ACHN (cell line): ENCODE measurements at places on chromosomes 1 and 21.

GRCh38 chr1:209662879-209663327 lies 10.7 kb upstream of the LAMB3 start:
- DNase-seq, result no peak

DNA sequence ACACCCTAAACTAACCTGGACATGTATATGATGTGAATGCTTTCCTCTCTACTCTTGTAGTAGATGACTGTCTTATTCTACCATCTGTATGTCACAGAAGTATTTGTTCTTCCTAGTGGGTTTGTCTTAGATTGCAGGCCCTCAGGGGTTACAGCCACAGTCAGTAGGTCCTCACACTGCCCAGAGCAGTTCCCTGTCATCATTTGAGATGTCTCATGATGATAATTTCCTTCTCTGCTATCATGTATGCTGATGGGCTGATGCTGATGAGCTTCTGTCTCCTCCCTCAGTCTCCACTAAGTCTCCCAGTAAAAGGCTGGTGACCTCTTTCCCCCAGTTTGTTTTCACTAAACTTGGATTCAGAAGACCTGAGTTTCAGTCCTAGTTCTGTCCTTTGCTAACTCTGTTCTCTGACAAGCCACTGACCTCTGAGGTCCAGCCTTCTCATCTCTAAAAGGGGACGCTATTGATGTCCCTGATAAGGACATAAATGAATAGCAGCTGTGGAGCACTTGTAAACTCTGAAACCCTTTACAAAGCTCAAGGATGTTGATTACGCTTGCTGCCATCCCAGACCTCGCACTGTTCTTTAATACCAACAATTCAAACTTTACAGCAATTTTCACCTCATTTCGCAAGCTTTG lies 3.1 kb upstream of the ETV3 start:
- DNase-seq, result no peak

- peak; percentile 13 for DNase-seq
These were observed at the start of gene RIIAD1 for GRCh38 chr1:151720974-151721787. TSS of gene RIIAD1 (plus strand) at chr1:151721522. CDS start at chr1:151721537, 15 bp downstream.

GRCh38 chr1:10693152-10693496 lies 103.3 kb downstream of the CASZ1 start:
- no peak for DNase-seq

- DNase-seq, result no peak
These were observed 698.6 kb upstream of the B3GALT2 start for GRCh38 chr1:193884848-193885558.

- DNase-seq, result no peak
These were observed 54.0 kb downstream of the RPAP2 start for GRCh38 chr1:92352856-92353255.

GRCh38 chr1:178345807-178346206 lies 151.0 kb downstream of the CLEC20A start:
- no peak for DNase-seq

GRCh38 chr1:167849666-167850065 lies 64.3 kb downstream of the ADCY10 start:
- no peak for DNase-seq

- DNase-seq, result no peak
These were observed 2.2 kb upstream of the PTPN7 start for GRCh38 chr1:202162418-202163280.

DNA sequence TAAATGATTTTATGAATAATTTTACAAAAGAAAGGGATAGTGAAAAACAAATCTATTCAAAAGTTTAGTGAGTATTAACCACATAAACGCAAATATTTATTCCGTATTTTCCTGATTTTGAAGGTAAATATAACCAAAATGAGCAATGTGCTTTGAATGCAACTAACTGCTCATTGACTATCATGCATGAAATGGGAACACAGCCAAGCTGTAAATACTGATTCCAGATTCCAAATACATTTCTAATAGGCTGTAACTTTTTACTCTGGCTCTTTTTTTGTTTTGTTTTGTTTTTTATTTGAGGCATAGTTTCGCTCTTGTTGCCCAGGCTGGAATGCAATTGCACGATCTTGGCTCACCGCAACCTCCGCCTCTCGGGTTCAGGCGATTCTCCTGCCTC lies 41.8 kb downstream of the SELENOF start:
- DNase-seq, result no peak

DNA sequence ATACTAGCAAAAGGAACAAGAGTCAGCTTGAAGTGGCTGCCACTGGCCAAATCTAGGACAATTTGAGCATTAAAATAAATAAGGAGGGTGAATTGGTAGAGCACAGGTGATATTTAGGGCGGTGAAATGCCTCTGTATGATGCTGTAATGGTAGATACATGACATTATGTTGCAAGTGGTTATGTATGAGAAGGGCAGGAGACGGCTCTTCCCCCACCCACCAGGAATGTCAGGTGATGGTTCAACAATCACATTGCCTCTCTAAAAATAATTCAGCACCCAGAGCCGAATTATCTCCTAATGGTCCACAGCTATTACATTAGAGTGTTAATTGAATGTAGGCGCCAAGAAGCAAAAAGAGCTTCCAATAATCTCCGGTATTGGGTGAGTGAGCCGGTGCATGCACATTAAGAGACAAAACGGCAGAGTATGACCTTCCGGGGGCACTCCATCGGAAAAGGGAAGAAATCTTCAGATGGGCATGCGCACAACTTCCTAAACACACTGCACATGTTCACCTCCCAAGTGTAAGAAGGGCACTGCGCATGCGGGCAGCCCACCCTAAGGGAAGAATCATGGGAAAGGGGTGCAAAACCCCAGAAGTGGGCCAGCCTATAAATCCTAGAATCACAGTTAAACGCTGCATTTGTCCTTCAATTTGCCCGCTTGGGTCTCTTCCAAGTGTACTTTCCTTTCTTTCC lies 6.8 kb upstream of the IFNAR1 start:
- DNase-seq, result no peak

DNA sequence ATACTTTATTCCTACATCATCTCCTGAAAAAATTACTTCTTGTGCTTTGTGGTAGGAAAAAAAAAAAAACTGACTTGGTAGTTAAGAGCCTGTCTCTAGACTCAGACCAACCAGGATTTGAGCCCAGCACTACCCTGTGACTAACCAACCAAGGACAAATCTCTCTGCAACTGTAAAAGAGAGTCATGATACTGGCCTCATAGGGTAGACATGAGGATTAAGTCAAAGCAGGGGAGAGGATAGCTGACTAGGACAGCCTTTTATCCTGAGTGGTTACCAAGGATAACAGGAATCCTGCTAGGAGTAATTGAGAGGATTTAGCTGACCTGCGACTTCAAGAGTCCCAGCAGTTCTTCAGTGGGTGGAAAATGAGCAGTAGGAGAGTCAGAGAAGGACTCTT lies 112.8 kb downstream of the C1orf21 start:
- DNase-seq, result no peak

- DNase-seq, result no peak
These were observed 13.0 kb upstream of the ARHGAP29 start for GRCh38 chr1:94250341-94250740.

DNA sequence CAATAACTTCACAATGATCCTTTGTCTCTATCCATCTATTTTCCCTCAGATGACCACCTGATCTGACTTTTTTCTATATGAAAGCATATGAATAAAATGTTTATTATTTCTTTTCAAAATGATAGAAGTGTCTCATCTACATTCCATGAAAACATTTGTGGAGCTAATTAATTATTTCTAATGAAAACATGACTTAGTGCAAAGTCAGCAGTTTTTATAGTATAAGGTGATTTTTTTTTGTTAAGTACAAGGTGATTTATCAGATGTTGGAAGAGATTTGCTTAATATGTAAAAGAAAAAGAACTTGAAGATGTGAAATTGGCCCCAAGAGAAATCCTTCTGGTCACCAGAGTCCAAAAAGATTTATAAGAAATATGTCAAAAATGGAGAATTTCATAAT lies 43.5 kb downstream of the PDPN start:
- DNase-seq, result no peak

DNA sequence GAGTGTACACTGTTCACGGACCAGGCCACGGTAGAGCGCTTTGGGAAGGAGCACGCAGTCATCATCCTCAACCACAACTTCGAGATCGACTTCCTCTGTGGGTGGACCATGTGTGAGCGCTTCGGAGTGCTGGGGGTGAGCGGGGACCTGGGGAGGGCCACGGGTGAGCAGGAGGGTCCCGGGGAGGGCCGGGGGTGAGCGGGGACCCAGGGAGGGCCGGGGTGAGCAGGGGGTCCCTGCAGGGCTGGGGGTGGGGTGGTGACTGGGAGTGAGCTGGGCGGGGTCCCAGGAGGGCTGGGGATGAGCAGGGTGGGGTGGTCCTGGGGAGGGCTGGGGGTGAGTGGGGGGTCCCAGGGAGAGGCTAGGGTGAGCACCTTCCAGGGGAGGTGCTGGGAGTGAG lies 44.1 kb upstream of the TRAPPC10 start:
- DNase-seq, result no peak

- no peak for DNase-seq
These were observed 35.0 kb upstream of the SCAF4 start for GRCh38 chr21:31766899-31767298.

DNA sequence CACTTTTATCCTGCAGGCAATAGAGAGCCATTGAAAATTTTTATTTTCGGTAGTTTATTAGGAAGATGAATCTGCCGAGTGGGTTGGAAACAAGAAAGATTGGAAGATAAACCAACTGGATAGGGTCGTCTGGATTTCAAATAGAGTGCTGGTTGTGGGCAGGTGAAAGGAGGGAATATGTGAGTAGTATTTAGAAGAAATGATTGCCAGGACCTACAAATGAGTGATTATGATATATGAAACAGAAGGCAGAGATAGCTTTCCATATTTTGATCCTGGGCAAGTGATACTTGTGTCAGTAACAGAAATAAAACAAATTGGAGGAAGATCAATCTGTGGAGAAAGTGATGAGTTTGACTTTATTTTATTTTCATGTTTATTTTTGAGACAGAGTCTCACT lies 2.5 kb downstream of the CNIH4 start:
- DNase-seq, result no peak

GRCh38 chr1:200233393-200233792 lies 176.4 kb downstream of the ZNF281 start:
- peak; percentile 16 for DNase-seq

DNA sequence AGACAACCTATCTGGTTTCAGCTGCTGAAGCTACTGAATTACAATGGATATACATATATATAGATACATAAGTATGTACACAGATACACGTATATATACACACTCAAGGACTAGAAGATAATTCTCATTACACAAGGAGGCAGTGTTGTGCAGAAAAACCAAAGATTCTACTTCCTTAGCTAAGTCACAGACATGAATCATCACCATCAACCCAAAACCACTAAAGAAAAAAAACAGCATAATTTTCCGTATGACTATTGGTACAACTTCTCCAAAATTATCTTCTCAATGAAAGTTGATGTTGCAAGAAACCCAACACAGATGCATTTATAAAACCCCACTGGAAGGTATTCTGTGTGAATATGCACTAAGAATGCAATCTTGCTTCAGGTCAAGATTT lies 36.8 kb upstream of the RPF1 start:
- peak; percentile 73 for DNase-seq

- no peak for DNase-seq
These were observed 10.6 kb upstream of the PRKACB start for GRCh38 chr1:84133479-84133878.

DNA sequence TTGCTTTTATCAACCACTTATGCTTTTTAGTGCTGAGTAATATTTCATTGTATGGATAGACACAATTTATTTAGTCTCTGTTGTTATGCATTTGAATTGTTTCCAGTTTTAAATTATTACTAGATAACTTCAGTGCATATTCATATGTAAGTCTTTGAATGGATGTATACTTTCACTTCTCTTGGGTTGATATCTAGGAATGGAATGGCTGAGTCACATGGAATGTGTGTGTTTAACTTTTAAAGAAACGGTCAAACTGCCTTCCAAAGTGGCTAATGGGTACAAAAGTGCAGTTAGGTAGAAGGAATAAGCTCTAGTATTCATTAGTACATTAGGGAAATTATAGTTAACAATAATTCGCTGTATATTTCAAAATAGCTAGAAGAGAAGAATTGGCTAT lies 82.4 kb downstream of the NPHS2 start:
- no peak for DNase-seq

- peak; percentile 7 for DNase-seq
These were observed 52.6 kb downstream of the GLIS1 start for GRCh38 chr1:53686091-53686964.

- no peak for DNase-seq
These were observed 120.8 kb downstream of the TYW3 start for GRCh38 chr1:74853756-74854155.

GRCh38 chr1:110084227-110085078 lies 14.0 kb upstream of the ALX3 start:
- no peak for DNase-seq

GRCh38 chr1:58922302-58923089 lies 138.6 kb upstream of the JUN start:
- no peak for DNase-seq

- DNase-seq, result peak; percentile 55
These were observed 5.8 kb downstream of the DCAF8 start for GRCh38 chr1:160256396-160257046.

GRCh38 chr1:64505232-64505943 lies 35.5 kb downstream of the CACHD1 start:
- DNase-seq, result peak; percentile 47

- no peak for DNase-seq
These were observed at the start of gene ERG for GRCh38 chr21:38498057-38498833. TSS of gene ERG (minus strand) at chr21:38498477. CDS start at chr21:38498380, 97 bp downstream.

DNA sequence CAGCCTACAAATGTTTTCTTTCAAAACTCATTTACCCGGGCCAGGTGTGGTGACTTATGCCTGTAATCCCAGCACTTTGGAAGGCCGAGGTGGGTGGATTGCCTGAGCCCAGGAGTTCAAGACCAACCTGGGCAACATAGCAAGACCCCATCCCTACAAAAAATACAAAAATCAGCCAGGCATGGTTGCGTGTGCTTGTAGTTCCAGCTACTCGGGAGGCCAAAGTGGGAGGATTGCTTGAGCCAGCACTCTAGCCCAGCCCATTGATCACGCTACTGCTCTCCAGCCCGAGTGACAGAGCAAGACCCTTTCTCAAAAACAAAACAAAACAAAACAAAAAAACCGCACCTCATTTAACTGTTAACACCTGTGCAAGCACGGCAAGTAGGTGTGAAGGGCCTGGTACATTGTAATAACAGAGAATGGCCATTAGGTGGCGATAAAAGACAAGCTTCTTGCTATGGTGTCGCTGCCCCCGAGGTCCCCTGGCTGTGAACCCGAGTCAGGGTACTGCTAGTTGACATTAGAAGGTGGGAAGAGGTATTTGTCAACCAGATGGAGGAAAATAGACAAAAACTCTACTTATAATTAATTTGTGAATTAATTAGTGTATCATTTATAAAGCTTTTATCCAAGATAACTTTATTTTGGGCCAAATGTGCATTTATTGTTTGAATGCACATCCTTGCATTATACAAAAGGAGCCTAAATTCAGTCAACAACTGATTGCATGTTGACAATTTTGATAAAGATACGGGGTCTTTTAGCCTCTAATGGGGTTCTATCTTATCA lies 66.5 kb downstream of the SH3BGR start:
- DNase-seq, result peak; percentile 64

GRCh38 chr1:39509360-39510009 lies 18.0 kb downstream of the BMP8A start:
- no peak for DNase-seq

- peak; percentile 46 for DNase-seq
These were observed 44.3 kb downstream of the PEX14 start for GRCh38 chr1:10519016-10519417.

- peak; percentile 66 for DNase-seq
These were observed at the start of gene TSTD1 for GRCh38 chr1:161038523-161039153. TSS of gene TSTD1 (minus strand) at chr1:161038964. CDS start at chr1:161038889, 75 bp downstream.
